GM06990 (cell line): ENCODE measurements at places on chromosomes 6 and 20.

DNA sequence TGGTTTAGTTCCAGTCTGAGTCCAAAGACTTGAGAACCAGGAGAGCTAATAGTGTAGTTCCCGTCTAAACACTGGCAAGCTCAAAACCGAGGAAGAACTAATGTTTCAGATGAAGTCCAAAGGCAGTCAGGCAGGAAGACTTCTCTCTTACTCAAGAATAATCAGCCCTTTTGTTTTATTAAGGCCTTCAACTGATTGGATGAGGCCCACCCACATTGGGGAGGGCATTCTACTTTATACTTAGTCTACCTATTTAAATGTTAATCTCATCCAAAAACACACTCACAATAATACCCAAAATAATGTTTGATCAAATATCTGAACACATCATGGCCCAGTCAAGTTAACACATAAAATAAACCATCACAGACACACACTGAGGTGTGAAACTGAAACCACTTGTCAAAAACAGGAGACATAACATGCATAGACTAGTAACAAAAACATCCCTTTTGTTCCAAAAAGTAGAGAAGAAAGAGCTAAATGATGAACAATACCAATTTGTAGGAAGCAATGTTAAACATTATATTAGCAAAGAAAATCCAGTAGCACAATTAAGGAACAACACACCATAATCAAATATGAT lies 50.2 kb upstream of the SENP6 start:
- DNase-seq, result no peak

GRCh38 chr6:17151888-17152287 lies 50.0 kb downstream of the STMND1 start:
- no peak for DNase-seq

GRCh38 chr6:85058806-85059205 lies 294.4 kb upstream of the TBX18 start:
- no peak for DNase-seq

DNA sequence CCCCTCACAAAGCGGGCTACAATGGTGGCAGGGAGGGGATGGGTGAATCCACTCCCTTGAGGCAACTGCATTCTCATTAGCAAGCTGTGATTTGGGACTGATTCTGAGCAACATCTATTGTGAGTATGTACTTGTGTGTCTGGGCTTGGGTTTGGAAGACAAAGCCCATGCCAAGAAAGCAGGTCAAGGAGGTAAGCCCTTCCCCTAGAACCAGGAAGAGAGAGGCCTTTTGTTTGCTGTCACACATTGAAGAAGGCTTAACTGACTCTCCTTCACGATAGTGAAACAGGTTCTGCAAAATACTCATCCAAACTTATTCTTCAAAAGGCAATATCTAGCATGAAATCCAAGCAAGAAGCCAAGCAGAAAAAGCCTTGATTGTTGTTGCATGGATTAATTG lies 403.1 kb upstream of the ID4 start:
- no peak for DNase-seq

DNA sequence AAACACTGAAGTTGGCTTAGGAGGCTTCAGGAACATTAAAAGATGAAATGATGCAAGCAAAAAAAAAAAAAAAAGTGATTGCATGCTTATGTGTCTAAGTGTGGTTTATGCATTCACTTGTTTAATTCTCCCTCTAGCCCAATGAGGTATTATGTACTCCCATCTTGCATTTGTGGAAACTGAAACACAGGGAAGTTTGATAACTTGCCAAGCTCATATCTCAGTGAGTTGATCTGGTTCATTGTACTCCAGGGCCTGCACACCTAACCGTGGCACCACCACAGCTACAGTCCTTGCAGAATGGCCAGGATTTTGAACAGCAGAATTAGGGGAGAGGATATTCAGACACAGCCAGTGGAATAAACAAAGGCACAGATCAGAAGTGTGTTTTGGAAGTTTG lies 251.2 kb downstream of the TBC1D7 start:
- no peak for DNase-seq

- DNase-seq, result no peak
Observed at GRCh38 chr6:30244560-30244959, 31.4 kb upstream of the TRIM26 start.

- DNase-seq, result no peak
Observed at GRCh38 chr20:57746832-57747404, 37.1 kb upstream of the PMEPA1 start.

DNA sequence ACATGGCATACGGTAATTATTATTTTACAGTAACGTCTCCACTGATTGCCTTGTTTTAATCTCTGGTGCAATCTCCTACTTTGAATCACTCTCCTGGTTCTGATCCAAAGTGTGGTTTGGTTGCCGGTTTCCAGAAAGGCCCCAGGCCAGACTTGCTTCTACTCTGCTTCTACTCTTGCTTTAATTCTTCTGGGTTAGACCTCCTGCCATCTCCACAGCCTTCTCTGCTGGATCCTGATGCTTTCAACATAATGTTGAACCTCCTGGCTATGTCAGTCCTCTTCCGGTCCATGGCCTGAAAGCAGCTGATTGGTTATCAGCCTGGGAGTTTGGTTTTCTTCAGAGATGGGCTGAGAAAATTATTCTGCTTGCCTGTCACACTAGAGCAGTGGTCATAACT lies 266.5 kb upstream of the RIMS1 start:
- no peak for DNase-seq
